Epithelial cell of proximal tubule (primary cell): ENCODE measurements at places on chromosomes 1 and 21. TPM values are rescaled to one million over a fixed set of nuclear protein-coding genes. Genes with fewer than 3 reads are reported as not detected.

Gene PDC
- not detected in 2 replicates for total RNA-seq

Gene OR6N1
- total RNA-seq, result not detected in 2 replicates

Gene KIF14
- total RNA-seq, result 13.7 and 13.9 TPM in 2 replicates

GRCh38 chr21:10641107-10641506 lies 119.7 kb downstream of the TPTE start:
- DNase-seq, result no peak

DNA sequence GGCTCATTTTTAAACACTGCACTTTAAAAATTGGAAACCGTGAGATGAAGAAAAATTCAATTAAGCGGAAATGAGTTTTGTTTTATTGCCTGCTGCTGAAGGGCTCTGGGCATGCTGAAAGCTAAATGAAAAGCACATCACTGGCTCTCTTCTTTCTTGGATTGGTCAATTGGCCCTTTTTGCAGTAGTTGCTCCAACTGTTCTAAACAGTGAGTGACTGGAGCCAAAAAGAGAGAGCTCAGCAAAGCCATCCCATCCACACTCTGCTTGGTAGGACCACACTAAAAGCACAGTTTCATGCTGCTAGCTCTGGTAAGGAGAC lies 48.1 kb downstream of the LHX4 start:
- no peak for DNase-seq

Gene LRRC39
- 0.07 TPM in 1 of 2 replicates, not detected in the other for total RNA-seq

GRCh38 chr1:44500181-44501046 lies 95.4 kb downstream of the RNF220 start:
- DNase-seq, result no peak

Gene SLC6A9
- 1.3 and 4.1 TPM in 2 replicates for total RNA-seq

- DNase-seq, result no peak
Measured at GRCh38 chr1:26787381-26787705, 407 bp upstream of the PIGV start.

DNA sequence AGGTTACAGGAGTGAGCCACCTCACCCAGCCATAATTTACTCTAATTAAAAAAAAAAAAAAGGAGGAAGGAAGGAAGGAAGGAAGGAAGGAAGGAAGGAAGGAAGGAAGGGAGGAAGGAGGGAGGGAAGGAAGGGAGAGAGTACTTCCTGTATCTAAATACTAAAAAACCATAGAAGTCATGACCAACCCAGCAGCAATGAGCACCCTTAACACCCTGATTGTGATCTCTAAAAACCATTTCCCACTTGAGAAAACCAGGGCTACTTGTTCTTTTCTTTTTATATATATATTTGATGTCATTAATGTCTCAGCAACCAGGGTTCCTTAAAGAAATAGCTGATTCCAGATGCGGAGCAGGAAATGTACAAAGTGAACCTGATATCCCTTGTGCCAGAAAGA lies 31.2 kb downstream of the ARID4B start:
- no peak for DNase-seq

Gene C8A
- not detected in 2 replicates for total RNA-seq
